ENCODE measurements at places on chromosomes 13 and 19.

GRCh38 chr19:29715701-29716581, 880 bp upstream of the C19orf12 start:
- no peak for DNase-seq

- no peak for DNase-seq
Measured at GRCh38 chr13:41462427-41462826, 5.1 kb downstream of the RGCC start.

- no peak for DNase-seq
Measured at GRCh38 chr13:76677043-76677442, 209.2 kb downstream of the KCTD12 start.

DNA sequence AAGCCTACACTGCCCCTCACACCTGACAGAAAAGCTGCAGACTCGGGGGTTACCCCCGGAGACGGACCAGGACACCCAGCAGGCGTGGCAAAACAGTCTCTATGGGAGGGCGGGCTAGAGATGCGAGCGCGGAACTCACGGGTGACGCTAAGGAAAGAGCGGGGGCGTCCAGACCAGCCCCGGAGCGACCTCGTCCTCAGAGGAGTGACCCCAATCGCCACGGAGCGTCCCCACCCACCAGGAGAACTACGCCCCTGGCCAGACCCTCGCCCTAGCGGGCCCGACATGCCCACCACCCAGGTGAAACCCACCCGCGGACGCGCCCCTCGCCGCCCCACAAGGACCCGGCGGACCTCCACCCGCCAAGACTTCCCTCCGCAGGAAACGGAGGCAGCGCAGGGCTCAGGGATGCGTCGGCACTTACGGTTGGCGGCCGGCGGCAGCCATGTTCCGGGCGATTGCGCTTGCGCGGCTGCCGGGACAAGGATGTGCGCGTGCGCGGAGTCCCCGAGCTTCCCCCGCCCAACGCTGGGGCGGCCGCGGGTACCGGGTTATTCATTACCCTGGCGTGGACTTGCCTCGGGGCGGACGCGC, at the start of gene ZNF329:
Gene ZNF329, minus strand, starts transcription at position 462 of the 594 bp plus-strand sequence. CDS start 21,286 bp downstream, outside the sequence.
- DNase-seq = peak; percentile 71

All from amniotic stem cell (primary cell).